ENCODE measurements at places on chromosomes 3 and 15.

DNA sequence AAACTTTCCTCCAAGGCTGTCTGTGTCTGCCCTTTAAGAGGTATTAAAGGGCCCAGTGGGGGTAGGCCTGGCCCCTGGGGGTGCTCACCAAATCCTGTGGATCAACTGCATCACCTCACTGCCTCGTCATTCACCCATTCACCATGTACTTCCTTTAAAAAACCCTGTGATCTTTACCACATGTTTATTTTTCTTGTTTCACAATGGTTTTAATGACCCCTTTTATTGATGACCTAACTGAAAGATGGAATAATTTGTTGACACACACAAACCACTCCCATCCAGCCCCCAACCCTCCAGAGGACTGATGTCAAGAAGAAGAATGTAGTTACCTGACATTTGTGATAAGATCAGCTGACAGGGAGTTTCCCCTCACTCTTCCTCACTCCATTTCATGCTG is 40.8 kb downstream of the KCNAB1 start:
- DNase-seq: no peak

DNA sequence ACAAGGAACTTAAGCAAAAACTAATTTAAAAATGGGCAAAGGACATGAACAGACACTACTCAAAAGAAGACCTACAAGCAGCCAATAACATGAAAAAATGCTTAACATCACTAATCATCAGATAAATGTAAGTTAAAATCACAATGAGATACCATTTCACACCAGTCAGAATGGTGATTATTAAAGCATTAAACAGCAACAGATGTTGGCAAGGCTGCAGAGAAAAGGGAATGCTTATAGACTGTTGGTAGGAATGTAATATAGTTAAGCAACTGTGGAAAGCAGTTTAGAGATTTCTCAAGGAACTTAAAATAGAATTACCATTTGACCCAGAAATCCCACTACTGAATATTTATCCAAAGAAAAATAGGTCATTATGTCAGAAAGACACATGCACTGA is 482.2 kb downstream of the SQOR start:
- no peak for DNase-seq

DNA sequence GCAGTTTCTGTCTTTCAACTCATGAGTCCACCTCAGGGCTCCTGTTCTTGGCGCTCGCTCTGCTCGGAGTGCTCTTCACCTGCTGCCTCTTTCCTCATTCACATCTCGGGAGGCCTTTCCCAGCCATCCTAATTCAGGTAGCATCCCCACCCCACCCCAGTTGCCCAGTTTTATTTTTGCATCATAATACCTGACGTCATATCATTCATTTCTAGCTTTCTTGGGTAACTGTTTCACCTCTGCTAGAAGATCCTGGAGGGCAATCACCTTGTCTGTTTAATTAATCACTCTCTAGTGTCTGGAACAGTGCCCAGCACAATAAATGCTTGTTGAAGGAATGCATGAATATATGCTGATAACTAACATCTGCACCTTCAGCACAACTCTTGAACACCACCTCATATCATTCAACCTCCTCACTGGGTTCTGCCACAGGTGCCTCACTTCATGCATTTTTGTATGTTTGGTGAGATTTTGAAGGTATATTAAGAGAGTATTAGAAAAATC is 7.6 kb downstream of the NUSAP1 start:
- DNase-seq: no peak

GRCh38 chr15:100783760-100784492 is 95.7 kb upstream of the ALDH1A3 start:
- no peak for DNase-seq

- DNase-seq: no peak
Observed at GRCh38 chr3:152243721-152244516, 24.8 kb upstream of the MBNL1 start.

DNA sequence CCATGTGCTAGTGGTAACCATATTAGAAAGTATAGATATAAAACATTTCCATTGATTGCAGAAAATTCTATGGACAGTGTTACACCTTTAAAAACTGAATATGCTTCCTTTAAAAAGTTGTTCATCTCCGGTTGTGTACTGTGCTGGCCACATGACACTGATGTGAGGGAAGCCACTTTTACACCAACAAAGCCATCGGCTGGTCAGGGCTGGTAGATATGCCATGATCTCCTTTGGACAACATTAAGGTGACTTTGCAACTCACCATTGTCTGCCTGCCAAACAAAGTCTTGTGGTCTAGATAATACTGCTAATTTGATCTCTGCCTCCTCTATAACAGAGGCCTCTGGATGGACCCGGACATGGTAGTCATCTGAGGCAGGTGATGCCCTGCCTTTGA is 156.0 kb upstream of the RARB start:
- DNase-seq: no peak

DNA sequence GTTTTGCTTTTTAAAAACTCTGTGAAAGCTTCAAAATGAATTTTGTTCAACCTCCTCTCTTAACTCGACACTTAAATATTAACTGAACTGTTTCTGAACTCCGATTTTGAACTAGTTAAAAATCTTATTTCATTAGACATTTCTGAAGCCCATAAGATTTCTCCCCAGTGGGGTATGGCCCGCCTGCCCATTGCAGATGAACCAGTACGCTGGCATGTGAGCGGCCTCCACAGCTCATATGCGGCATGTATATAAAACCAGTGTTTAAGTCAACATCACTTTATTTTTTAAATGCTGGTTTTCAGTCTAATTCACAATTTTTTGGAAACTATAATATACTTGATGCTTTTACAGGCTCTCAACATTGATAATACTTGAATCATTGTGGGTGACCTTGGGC is 50.2 kb downstream of the CPN2 start:
- DNase-seq: no peak

GRCh38 chr15:41513506-41514227 is at the start of gene LTK:
LTK (minus strand) TSS chr15:41513827; CDS start chr15:41513709, 118 bp downstream.
- DNase-seq: no peak

All from body of pancreas (tissue), 4 donors.